Right lung (tissue), 10 donors: ENCODE measurements at places on chromosomes 5 and 9. TPM values are rescaled to one million over a fixed set of nuclear protein-coding genes. Genes with fewer than 3 reads are reported as not detected.

The RNF183 gene
- 0.63 TPM for polyA plus RNA-seq

The MORN5 gene
- polyA plus RNA-seq = 6.8 TPM

The POLE3 gene
- 67.0 TPM for polyA plus RNA-seq

The PCDHB11 gene
- 3.3 TPM for polyA plus RNA-seq

The NRG2 gene
- polyA plus RNA-seq = 6.1 TPM

The ENDOG gene
- 4.9 TPM for polyA plus RNA-seq

The BARHL1 gene
- polyA plus RNA-seq = not detected

The ANKRD31 gene
- polyA plus RNA-seq = 0.48 TPM

DNA sequence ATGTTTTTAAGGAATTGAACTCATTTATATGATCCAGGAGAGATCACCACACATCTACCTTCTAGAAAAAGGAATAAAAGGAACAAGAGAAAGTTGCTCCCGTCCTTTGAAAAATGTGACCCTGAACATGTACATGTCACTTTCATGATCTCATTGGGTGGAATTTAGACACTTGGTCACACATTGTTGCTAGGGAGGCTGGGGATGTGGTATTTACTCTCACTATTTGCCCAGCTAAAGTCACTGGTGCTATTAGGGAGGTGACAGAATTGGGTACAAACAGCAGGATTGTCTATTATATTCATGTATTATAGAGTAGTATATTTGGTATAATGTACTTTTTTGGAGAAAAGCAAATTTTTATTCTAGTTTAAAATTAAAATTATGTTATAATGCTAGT is 2.1 kb upstream of the CDH10 start:
- no peak for DNase-seq

GRCh38 chr5:172077664-172078425 is 71.4 kb upstream of the FBXW11 start:
- DNase-seq = no peak

DNA sequence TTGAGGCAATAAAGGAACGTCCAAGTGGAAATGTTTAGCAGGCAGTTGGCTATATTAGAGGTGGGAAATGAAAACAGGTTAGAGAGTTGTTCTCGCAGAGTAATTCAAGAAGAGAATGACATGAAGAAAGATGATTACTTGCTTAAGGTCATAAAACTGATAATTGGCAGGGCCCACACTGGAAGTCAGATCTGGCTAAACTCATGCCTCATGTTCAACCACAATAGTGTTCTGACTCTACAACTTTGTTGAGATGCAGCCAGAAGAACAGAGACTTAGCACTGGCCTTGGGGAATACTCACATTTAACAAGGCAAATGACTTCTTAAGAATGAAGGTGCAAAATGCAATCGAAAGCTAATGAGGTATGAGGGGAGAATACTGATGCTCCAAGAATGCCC is 27.2 kb upstream of the TNFSF8 start:
- DNase-seq = no peak

- no peak for DNase-seq
Observed at GRCh38 chr5:5178136-5178535, 38.0 kb downstream of the ADAMTS16 start.

DNA sequence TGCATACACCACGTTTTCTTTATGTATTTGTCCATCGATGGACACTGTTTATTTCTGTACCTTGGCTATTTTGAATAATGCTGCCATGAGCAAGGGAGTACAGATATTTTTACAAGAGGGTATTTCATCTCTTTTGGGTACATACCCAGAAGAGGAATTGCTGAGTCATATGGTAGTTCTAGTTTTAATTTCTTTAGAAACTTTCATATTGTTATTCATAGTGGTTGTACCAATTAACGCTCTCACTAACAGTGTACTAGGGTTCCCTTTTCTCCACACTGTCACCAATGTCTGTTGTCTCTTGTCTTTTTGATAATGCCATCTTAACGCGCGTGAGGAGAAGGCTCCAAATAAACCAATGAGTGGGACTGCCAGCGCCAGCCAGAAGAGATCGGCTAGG is 257.6 kb upstream of the EDIL3 start:
- DNase-seq = no peak

GRCh38 chr5:135221696-135222095 is 177.3 kb downstream of the MACROH2A1 start:
- no peak for DNase-seq

GRCh38 chr5:142472306-142472951 is 147.6 kb upstream of the SPRY4 start:
- DNase-seq = no peak

GRCh38 chr9:36720043-36720442 is 147.3 kb downstream of the MELK start:
- DNase-seq = no peak

- no peak for DNase-seq
Observed at GRCh38 chr9:108668191-108668937, 187.4 kb downstream of the ACTL7B start.

DNA sequence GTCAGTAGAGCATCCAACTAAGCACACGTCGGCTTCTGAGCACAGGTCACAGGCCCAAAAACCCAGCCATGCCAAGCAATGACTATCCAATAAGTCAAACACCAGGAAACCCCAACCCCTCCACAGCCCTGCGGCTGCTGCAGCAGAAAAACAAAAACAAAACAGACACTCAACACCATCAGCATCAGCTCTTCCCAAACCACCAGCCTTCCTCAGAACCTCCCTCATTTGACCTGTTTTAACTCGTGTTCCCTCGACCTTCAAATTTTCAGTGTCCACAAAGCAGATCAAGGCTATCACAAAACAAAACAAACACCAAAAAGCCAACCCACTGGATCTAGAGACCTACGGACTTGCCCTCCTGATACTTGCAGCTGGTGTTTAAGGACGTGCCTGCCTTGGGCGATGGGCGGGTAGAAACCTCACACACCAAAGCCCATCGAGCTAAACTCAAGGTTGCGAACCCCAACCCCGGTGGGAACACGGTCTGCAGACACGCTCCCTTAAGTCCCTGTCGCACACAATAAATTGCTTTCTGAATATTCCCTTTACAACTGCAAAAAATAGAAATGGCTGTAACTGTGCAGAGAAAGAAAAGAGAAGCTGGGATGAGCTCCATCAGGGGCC is 247.1 kb upstream of the ANKRD55 start:
- DNase-seq = no peak

GRCh38 chr5:953535-954449 is 54.8 kb upstream of the NKD2 start:
- no peak for DNase-seq

- DNase-seq = no peak
Observed at GRCh38 chr5:142275496-142275895, 49.3 kb downstream of the SPRY4 start.

DNA sequence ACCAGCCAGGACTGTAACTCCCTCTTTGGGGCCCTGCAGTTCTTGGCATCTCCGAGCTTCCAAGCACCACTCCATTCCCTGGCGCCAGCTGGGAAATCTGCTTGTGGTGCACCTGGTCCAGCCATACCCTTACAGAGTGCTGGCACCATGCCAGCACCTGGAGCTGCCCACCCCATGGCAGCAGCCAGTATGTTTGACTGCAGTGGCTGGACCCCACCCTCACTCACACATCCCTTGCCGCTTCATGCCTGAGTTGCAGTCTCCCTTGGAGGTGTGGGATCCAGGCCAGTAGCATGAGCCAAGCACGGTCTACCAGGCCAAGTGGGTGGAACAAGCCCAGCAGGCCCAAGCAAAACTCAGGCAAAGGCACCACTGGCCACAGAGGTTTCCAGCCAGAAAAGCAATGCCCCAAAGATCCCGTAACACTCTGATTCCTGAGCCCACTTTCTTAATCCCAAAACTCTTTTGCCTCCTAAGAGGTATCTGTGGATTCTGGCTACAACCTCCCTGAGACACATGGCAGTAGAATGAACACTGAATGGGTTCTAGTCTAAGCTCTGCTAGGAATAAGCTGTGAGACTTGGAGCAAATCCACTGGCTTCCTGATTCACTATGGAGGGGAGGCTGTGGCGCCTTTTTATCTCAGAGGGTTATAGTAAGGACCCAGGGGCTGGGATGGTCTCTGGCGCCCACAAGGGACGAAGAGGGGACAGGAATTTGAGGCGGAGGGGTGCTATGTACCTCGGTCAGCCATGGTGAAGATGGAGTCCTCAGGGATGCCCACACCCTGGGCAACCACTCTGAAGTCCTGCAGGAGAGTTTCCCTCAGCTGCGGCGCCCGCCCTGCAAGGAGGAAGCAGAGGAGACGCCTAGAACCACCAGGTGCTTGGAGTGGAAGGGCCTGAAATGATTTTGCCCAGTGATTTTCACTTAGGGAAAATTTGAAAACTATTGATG is 5.6 kb downstream of the AMBP start:
- peak; percentile 40 for DNase-seq

DNA sequence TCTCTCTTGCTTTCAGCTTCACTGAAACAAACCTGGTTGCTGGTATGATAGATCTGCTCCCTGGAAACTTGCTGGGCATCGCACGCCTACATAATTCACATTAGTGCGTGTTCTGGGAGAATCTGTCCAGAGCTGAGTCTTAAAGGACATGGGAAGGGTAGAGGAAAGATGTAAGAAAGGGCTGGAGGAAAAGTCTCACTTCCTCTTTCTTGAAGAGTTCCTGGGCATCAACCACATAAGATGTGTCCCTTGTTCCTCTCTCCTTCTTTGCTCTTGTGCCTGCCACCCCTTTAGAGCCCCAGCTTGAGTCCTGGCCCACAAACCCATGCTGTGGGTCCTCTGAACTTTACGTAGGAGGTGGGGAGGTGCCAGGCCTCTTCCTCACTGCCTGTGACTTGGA is 205.3 kb upstream of the PANK3 start:
- no peak for DNase-seq

DNA sequence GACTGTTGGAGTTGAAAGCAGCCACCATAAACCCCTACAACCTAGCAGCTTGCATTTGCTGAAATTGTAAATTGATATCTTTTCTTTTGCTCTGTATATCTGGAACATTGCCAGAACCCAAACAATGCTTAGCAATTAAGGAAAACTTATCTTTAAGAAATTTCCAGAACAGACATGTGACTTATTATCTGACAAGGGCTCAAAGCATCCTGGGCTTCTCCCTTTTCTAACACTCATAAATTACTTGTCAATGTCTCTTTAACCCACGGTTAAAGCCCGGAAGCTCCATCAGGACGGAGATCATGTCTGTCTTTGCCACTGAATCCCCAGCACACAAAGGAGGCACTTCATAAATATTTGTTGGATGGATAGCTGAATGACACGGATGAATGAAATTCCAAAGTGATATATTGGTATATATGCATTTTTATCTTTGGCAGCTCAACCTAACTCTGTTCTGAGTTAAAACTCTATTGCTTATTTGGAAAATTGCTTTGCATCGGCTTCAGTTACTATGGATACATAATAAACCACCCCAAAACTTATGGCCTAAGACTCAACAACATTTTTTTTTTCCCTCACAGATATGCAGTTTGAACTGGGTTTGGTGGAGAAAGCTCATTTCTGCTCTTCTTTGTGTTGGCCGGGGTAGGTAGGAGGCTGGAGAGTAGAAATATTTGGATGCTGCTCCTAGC is 103.1 kb upstream of the CLINT1 start:
- DNase-seq = no peak

DNA sequence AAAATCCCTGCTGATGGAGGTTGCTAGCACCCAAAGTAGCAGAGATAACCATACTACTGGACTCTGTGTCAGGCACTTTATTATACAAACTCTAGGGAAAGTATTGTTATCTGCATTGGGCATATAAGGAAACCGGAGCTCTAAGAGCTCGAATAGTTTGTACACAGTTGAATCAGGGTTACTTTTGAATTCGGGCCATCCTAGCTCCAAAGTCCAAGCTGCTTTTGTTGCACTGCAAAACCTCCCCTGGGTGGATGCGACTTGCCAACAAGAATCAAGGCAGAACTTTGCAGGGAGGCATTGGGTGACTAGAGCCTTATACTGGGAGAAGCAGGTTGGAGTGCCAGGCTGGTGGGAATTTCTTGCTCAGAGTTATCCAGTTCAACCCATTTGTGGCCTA is 435.1 kb downstream of the SPATA31D1 start:
- DNase-seq = no peak

GRCh38 chr9:12464400-12464799 is 228.8 kb upstream of the TYRP1 start:
- DNase-seq = no peak

DNA sequence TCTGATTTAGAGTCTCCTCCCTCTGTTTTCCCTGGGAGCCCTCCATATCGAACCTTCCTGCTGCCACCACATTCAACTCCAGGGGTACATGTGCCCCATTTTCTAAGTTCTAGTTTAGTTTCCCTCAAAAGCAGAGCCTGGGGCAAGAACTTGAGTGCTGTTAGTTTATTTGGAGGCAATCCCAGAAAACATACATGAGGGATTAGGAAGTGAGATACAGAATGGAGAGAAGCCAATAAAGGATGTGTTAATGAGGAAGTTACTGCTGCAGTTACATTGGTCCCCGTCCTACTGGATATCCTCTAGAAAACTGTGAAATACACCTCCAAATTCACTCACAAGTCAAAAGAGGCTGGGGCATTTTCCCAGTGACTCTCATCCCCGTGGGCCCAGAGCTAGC is 159.4 kb upstream of the SMARCA2 start:
- no peak for DNase-seq

- peak; percentile 9 for DNase-seq
Observed at GRCh38 chr5:28165096-28165495, 1126.7 kb upstream of the CDH9 start.

- DNase-seq = no peak
Observed at GRCh38 chr9:136857581-136858412, 5.7 kb downstream of the MAMDC4 start.
